ENCODE measurements at places on chromosomes 2 and 18.
A peak's percentile ranks its signal among the peaks of the same experiment; 100 is the strongest.

- peak; percentile 10 for DNase-seq
Observed at GRCh38 chr2:237662671-237663093, 35.3 kb downstream of the LRRFIP1 start.

GRCh38 chr18:74499633-74500032 lies 3.5 kb downstream of the CNDP2 start:
- DNase-seq, result no peak

- DNase-seq, result no peak
Observed at GRCh38 chr2:217437290-217437870, 565.4 kb downstream of the TNS1 start.

DNA sequence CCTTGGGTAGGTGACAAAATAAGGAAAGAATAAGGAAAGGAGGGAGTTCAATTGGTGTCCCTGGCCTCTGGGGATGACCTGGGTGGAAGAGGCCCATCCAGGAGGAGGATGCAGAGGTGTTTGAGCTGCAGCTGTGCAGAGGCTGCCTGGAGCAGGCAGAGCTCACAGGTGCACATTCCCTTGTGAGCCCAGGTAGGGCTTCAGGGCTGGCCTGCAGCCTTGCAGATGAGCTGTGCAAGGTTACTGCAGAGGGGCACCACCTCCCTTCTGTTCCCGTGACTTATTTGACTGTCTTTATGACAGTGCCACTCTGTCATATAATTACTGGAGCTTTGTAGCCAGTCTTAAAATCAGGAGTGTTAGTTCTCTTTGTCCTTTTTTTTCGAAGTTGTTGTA lies 263.2 kb upstream of the HS6ST1 start:
- DNase-seq, result no peak

- no peak for DNase-seq
Observed at GRCh38 chr2:218221000-218221399, 4.0 kb downstream of the ARPC2 start.

GRCh38 chr2:2266699-2267449 lies 64.2 kb downstream of the MYT1L start:
- DNase-seq, result no peak

DNA sequence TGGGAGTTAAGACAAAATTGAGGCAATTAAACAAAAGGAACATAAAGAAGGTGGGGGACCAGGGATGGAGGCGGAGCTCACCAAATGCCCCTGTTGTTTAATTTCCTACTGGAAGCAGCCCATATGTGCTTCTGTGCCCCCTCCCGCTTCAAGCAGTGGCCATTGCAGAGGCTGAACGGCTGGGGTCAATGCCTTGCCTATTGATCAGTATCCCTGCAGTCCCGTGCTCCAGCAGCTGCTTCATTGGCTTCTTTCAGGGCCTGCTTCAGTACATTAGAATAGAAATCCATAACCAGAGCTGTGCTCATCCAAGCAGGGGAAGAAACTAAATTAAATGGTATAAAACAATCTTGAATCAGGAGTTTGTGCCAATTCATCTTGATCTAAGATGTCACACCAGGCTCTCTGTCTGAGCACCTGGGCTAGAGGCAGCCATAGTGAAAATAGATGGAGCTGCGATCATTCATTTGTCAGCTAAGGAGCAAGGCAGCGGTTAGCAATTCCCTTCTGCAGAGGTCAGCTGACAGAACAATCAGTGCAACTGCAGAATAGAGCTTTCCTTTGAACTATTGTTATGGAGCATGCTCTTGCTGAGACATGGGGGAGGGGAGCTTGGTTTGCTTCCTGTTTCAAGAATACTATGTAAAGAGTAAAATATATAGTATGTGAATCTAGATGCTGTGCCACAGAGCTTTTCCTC lies 222.4 kb downstream of the WDR7 start:
- DNase-seq, result no peak

GRCh38 chr2:33292981-33293595 lies 183.4 kb upstream of the RASGRP3 start:
- DNase-seq, result no peak

GRCh38 chr2:104582471-104582870 lies 271.4 kb upstream of the POU3F3 start:
- DNase-seq, result no peak

GRCh38 chr2:24814516-24814915 lies 21.3 kb downstream of the CENPO start:
- no peak for DNase-seq

DNA sequence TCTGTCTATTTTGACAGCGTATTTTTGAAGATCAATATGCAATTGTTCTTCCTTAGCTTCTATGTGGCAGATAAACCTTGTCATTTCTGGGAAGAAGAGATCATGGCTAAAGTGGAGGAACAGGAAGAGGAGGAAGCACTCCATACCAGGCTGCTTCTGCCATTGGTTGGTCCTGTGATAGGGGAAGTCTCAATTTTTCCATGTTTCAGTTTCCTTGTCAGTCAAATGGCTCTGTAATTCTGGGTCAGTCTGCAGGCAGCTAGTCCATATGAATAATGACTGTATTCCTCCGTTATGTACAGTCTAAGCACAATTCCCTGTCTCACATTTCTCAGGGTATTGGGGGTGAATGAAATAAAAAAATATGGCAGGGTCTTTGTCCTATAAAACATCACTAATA lies 277.6 kb upstream of the CXCR4 start:
- DNase-seq, result no peak

- DNase-seq, result no peak
Observed at GRCh38 chr2:240997856-240998705, at the start of gene SNED1. SNED1 (plus strand) TSS chr2:240998618; CDS start chr2:240998838, 220 bp downstream.

DNA sequence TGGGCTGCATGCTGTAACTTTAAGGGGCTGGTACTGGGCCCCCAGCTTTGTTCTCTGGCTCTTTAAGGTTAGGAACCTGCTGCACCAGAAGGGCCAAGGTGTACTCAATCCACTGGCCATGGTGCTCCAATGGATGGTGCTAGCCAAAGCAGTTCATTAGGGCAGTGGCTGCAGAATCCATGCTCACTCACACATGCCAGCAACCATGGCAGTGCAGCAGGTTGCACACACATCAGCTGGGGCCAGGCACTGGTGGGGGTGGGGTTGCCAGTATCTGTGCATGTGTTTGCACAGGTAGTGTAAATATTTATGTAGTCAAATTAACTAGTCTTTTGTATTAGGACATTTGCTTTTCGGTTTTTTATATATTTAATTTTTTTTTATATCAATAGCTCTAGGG lies 228.3 kb upstream of the EPC2 start:
- DNase-seq, result no peak

GRCh38 chr2:217562871-217563480 lies 439.8 kb downstream of the TNS1 start:
- DNase-seq, result no peak

GRCh38 chr2:233189025-233189424 lies 62.4 kb upstream of the ATG16L1 start:
- no peak for DNase-seq

GRCh38 chr18:8084160-8084559 lies 517.0 kb downstream of the PTPRM start:
- DNase-seq, result no peak

Measured in stimulated activated CD4-positive, alpha-beta T cell treated with anti-CD3 and anti-CD28 coated beads, Interleukin-1b, Interleukin-23, amount 100 ng/mL, for 24 hours (primary cell).